ENCODE measurements at places on chromosomes 3 and 15. TPM values are rescaled to one million over a fixed set of nuclear protein-coding genes. Genes with fewer than 3 reads are reported as not detected.

DNA sequence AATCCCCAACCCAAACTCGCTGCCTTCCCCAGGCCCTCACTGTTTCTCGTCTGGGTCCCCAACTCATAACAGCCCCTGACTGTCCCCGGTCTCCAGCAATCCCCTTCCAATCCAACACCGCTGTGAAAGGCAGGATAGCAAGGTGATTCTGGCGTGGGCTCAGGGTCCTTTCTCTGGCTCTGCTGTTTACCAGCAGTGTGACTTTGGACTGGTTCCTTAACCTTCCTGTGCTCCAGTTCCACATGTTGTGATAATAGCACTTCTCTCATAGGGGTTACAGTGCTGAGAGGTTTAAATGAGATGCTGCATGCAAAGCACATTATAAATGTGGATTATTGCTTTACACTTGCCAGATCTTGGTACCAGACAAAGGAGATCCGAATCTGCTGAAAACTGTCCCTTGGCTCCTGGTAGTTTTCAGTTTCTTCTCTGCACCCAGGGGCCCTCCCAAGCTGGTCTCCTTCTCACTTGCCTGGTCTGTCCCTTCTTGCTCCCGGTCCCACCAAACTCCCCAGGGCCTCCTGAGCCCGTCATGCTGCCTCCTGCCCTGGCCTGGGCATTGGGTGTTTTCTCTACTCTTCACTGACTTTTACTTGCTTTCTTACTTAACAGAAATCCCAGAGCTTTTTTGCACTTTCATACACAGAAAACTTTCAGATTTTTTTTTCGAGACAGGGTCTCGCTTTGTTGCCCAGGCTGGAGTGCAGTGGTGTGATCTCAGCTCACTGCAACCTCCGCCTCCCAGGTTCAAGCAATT is 26.8 kb upstream of the CYP11A1 start:
- peaks cover 7% of the 10 kb centered on the region for H3K4me1 ChIP-seq
- no peak overlapping the region for H3K27ac ChIP-seq
- H3K27me3 ChIP-seq, result no peaks in the 10 kb centered on the region
- no peak overlapping the region for H3K4me3 ChIP-seq
- no peak for DNase-seq
- H3K36me3 ChIP-seq, result no peaks in the 10 kb centered on the region

DNA sequence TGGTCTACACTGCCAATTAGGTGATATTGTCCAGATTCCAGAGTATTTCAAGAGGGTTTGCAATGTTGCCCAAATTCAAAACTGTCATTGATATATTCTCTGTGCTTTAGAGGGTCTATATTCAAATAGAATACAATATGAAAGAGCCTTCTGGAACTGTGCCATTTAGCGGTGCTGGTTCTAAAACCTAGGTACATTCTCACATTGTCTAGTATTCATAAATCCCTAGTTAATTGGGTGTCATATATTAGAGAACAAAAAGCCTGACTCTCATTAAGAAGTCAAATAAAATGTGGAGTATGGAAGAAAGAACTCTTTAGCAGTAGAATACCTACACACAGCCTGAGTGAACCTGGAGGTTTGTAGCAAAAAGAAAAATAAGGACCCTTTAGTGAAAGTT is 447.9 kb downstream of the CNTN6 start:
- H3K4me1 ChIP-seq, result no peaks in the 10 kb centered on the region
- no peak overlapping the region for H3K27ac ChIP-seq
- H3K27me3 ChIP-seq, result no peaks in the 10 kb centered on the region
- no peaks in the 10 kb centered on the region for H3K36me3 ChIP-seq
- DNase-seq, result no peak
- H3K4me3 ChIP-seq, result no peak overlapping the region

GRCh38 chr3:46671541-46672348 is 21.7 kb downstream of the ALS2CL start:
- no peak overlapping the region for H3K4me3 ChIP-seq
- no peak overlapping the region for H3K27ac ChIP-seq
- no peaks in the 10 kb centered on the region for H3K27me3 ChIP-seq
- H3K4me1 ChIP-seq, result no peaks in the 10 kb centered on the region
- no peak for DNase-seq

DNA sequence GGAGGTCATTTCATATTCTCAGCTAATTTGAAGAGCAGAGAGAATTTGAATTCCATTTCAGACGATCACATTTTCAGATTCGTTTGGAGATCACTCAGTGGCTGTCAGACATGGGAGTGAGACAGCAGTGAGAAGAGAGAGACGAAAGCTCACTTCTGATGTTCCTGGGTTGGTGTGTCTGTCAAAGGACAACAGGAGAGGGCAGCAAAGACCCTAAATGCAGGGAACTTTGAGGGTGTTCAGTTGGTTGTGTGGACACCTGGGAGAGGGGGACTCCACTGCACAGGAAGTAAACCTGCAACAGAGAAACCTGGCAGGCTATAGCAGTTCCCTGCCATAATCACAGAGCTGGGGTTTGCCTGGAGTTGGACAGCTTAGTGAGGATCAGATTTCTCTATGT is 675.1 kb downstream of the SQOR start:
- H3K4me3 ChIP-seq, result no peak overlapping the region
- no peaks in the 10 kb centered on the region for H3K36me3 ChIP-seq
- H3K27ac ChIP-seq, result no peak overlapping the region
- H3K4me1 ChIP-seq, result no peaks in the 10 kb centered on the region
- no peaks in the 10 kb centered on the region for H3K27me3 ChIP-seq
- DNase-seq, result no peak

DNA sequence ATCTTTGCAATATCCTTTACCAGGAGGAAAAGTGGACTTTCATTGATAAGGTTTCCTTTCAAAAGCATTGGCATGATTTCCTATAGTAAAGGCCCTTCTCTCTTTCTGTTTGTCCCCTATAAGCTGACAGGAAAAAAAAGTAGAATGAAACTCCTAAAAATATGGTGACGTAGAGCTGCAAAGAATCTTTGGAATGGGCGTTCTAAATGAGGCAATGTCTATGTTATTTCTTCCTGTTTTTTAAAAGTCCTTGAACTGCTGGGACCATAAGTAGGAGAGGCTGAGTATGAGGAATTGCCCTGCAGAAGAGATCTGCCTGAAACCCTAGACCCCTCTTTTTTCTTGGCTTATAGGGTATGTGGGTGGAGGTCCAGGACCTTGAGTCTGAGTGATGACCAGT is 17.2 kb downstream of the ST3GAL6 start:
- DNase-seq, result no peak
- H3K4me1 ChIP-seq, result no peaks in the 10 kb centered on the region
- no peak overlapping the region for H3K27ac ChIP-seq

GRCh38 chr3:85387913-85388505 is 429.2 kb downstream of the CADM2 start:
- DNase-seq, result no peak
- H3K27ac ChIP-seq, result no peak overlapping the region
- no peaks in the 10 kb centered on the region for H3K4me1 ChIP-seq
- H3K4me3 ChIP-seq, result no peak overlapping the region

The KLHL18 gene
- total RNA-seq, result 17.6 TPM

- no peak overlapping the region for H3K4me3 ChIP-seq
- H3K4me1 ChIP-seq, result peaks cover 15% of the 10 kb centered on the region
- no peaks in the 10 kb centered on the region for H3K27me3 ChIP-seq
- no peaks in the 10 kb centered on the region for H3K36me3 ChIP-seq
These were observed 62.4 kb upstream of the SPATA12 start for GRCh38 chr3:56998076-56998529.

The CA12 gene
- 156 TPM for total RNA-seq

DNA sequence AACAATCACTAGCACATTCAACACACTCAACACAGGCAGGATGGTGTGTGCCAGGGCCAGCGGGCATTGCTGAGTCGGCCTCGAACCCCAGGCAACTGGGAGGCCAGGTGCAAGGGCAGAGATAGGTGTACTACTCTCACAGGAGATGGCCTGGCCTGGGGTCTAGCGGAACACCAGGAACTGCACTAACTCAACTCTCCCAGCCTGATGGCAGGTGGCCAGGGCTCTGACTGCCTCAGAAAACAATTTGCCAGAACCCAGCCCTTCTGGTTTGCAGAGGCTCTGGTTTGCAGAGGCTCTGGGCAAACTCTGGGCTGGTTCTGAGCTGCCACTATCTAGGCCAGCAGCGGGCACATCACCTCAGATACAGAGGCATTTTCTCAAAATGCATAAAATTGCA is 229.2 kb upstream of the CHRNA7 start:
- no peaks in the 10 kb centered on the region for H3K36me3 ChIP-seq
- H3K27me3 ChIP-seq, result no peaks in the 10 kb centered on the region
- no peak for DNase-seq
- no peak overlapping the region for H3K4me3 ChIP-seq

GRCh38 chr15:72771329-72771725 is 12.2 kb downstream of the ADPGK start:
- no peaks in the 10 kb centered on the region for H3K4me1 ChIP-seq
- no peak overlapping the region for H3K27ac ChIP-seq
- H3K4me3 ChIP-seq, result no peak overlapping the region
- peaks cover 27% of the 10 kb centered on the region for H3K36me3 ChIP-seq
- no peaks in the 10 kb centered on the region for H3K27me3 ChIP-seq

GRCh38 chr3:4834403-4834866 is 144.8 kb upstream of the BHLHE40 start:
- H3K27me3 ChIP-seq, result no peaks in the 10 kb centered on the region
- no peak for DNase-seq
- H3K36me3 ChIP-seq, result peaks cover 30% of the 10 kb centered on the region
- peaks cover 4% of the 10 kb centered on the region for H3K4me1 ChIP-seq

DNA sequence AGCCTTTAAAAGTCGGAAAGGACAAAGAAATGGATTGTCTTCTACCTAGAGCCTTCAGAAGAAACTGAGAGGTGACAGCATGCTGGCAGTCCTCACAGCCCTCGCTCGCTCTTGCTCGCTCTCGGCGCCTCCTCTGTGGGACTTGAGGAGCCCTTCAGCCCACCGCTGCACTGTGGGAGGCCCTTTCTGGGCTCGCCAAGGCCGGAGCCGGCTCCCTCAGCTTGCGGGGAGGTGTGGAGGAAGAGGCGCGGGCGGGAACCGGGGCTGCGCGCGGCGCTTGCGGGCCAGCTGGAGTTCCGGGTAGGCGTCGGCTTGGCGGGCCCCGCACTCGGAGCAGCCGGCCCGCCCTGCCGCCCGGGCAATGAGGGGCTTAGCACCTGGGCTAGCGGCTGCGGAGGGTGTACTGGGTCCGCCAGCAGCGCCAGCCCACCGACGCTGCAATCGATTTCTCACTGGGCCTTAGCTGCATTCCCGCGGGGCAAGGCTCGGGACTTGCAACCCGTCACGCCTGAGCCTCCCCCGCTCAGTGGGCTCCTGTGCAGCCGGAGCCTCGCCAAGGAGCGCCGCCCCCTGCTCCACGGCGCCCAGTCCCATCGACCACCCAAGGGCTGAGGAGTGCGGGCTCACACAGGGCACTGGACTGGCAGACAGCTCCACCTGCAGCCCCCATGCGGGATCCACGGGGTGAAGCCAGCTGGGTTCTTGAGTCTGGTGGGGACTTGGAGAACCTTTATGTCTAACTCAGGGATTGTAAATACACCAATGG is 953.8 kb upstream of the GBE1 start:
- H3K27me3 ChIP-seq, result no peaks in the 10 kb centered on the region
- H3K36me3 ChIP-seq, result no peaks in the 10 kb centered on the region
- H3K4me3 ChIP-seq, result no peak overlapping the region
- H3K27ac ChIP-seq, result no peak overlapping the region
- no peak for DNase-seq

DNA sequence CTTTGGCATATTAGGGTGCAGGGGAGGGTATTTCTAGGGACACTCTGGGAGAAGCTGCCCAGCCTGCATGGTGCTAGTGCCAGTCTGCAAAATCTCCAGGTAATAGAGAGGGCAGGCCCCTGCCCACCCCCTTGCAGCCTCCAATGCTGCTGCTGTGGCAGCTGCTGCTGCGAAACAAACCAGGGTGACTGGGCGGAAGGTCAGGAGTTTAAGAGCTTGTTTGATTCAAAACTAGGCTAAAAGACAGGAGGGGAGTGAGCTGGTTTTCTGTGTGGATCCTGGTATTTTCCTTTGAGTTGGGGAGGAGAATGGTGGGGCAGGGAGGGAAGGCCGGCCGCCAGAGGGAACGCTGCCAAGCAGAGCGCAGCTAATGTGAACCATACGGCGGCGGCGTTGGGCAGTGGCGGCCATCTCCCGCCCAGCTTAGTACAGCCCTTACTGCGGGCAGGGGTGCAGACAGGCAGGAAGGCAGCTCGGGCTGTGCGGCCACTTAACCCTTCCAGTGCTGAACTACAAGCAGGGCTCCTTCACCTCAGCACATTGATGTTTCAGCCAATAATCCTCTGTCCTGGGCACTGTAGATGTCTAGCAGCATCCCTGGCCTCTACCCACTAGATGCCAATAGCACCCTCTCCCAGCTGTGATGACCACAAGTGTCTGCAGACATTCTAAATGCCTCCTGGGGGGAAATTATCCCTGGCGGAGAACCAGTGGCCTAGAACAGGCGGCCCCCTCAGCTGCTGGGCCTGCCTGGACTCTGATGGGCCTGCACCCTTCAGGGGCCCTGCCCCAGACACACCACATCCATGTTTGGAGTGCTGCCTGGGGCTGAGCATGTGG is 125.7 kb downstream of the EEFSEC start:
- no peaks in the 10 kb centered on the region for H3K27me3 ChIP-seq
- peaks cover 42% of the 10 kb centered on the region for H3K4me1 ChIP-seq
- no peaks in the 10 kb centered on the region for H3K36me3 ChIP-seq

The B4GALT4 gene
- 12.8 TPM for total RNA-seq

The CACNA2D3 gene
- 7.1 TPM for total RNA-seq

The CTXN2 gene
- not detected for total RNA-seq

The CNTN4 gene
- 6.5 TPM for total RNA-seq

- peaks cover 26% of the 10 kb centered on the region for H3K4me1 ChIP-seq
- no peak overlapping the region for H3K27ac ChIP-seq
- H3K27me3 ChIP-seq, result no peaks in the 10 kb centered on the region
- no peak overlapping the region for H3K4me3 ChIP-seq
- no peak for DNase-seq
These were observed 123.0 kb upstream of the EIF1B start for GRCh38 chr3:40186508-40186907.

DNA sequence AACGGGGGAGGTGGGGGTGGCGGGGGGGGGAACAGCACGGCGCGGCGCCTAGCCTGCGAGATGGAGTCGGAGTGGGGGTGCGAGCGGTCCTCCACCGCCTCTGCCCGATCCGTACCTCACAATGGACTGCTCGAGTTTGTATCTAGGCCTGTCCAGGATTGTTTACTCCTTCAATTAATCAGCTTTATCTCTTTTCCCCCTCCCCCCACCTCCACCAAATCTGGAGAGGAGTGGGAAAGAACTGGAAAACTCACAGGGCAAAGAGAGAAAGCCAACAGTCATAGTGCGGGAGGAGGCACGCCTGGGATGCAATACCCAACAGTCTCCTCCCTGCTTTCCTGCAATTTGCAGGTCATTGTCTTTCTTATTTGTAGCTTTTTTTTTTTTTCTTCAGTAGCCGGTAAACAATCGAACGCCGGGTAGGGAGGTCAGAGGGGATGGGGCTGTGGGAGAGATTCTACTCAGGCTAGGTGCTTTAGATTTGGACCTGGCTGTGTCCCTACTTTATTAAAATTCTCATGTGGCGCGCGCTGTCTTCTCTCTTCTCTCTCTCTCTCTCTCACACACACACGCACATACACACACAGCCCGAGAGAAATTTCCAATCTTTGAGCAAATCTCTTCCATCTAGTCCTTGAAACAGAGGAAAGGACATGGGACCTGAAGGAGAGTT is 6.9 kb upstream of the MEIS2 start:
- no peak for DNase-seq
- no peaks in the 10 kb centered on the region for H3K4me1 ChIP-seq
- no peaks in the 10 kb centered on the region for H3K36me3 ChIP-seq
- peak overlapping the region; percentile 35 for H3K27ac ChIP-seq
- peak overlapping the region; percentile 26 for H3K4me3 ChIP-seq

The ALCAM gene
- 4.6 TPM for total RNA-seq
